Activated T-cell treated with anti-CD3 and anti-CD28 coated beads, Interleukin-2, amount 50 U/mL, for 48 hours (primary cell): ENCODE measurements at places on chromosomes 6 and 20.
A peak's percentile ranks its signal among the peaks of the same experiment; 100 is the strongest.

- DNase-seq, result no peak
These were observed 627.3 kb downstream of the UTRN start for GRCh38 chr6:144912474-144912873.

DNA sequence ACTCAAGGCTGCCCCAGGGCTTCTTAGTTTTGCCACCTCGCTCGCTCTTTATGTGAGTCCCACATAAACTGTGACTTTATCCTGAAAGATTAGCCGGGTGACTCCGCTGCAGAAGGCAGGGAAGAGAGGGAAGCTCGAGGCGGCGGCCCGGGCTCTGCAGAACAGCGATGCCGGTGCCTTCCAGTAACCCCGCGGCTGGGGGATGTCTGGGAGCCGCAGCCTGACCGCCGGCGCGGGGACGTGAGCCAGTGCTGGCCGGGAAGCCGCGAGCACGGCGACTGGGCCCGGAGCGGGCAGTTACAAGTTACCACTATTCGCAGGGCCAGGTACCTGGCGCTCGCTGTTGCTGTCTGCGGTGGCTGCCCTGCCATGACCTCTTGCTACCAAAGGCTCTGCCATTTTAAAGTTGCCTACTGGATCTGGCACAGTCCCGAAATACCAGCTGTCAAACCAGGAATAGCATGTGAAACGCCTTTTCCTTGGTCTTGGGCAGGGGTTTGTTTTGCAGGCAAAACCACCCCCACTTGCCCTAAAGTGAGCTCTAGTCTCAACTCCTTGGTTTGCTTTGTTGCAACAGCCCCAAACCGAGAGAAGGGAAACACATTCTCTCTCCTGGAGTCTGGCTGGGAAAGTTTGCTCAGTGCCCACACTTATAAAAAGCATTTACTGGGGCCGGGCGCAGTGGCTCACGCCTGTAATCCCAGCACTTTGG, 124.0 kb upstream of the SLC2A12 start:
- peak; percentile 34 for DNase-seq

DNA sequence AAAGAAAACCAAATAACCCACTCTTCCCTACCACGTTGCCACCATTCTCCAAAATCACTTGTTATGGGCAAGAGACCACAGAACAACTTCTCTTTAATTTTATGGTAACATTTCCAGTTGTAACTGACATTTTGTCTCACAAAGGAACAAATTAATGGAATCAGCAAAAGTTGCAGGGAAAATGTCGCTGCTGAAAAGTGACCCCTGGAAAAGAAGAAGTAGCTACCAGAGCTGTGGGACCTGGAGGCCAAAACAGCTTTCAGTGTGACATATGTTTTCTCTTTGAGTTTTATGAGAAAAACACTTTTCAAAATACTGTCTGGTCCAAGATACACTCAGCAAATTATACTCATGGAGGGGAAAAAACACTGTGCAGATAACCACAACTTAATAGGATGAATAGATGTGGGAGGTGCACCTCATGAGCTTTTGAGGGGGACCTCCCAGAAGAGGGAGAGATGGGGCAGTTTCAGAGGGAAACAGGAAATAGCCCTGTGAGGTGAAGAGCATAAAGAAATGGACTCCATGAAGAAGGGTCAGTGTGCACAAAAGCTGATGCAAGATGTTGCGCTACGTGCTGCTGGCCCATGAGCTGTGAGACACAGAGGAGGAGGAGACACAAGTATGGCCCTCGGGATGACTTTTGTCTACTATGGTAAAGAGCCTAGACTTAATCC, 87.3 kb downstream of the DTNBP1 start:
- DNase-seq, result no peak

- no peak for DNase-seq
These were observed 97.3 kb downstream of the RCAN2 start for GRCh38 chr6:46393940-46394337.

DNA sequence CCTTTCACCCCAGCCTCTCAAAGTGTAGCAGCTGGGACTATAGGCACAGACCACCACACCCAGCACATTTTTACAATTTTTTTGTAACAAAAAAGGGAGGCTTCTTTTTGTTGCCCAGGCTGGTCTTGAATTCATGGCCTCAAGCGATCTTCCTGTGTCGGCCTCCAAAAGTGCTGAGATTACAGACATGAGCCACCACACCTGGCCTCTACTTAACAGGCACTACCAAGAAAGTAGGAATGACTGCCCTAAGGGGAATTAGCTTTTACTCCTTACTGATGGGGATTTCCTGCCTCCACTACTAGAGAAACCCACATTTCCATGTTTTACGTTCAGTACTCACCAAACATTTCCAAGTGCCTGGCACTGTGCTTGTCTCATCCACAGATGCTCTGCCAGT, 109.6 kb downstream of the CARMIL1 start:
- no peak for DNase-seq

- no peak for DNase-seq
These were observed 48.5 kb downstream of the KIF13A start for GRCh38 chr6:17938901-17939300.

- no peak for DNase-seq
These were observed 531.7 kb downstream of the LMBRD1 start for GRCh38 chr6:69265090-69265489.

DNA sequence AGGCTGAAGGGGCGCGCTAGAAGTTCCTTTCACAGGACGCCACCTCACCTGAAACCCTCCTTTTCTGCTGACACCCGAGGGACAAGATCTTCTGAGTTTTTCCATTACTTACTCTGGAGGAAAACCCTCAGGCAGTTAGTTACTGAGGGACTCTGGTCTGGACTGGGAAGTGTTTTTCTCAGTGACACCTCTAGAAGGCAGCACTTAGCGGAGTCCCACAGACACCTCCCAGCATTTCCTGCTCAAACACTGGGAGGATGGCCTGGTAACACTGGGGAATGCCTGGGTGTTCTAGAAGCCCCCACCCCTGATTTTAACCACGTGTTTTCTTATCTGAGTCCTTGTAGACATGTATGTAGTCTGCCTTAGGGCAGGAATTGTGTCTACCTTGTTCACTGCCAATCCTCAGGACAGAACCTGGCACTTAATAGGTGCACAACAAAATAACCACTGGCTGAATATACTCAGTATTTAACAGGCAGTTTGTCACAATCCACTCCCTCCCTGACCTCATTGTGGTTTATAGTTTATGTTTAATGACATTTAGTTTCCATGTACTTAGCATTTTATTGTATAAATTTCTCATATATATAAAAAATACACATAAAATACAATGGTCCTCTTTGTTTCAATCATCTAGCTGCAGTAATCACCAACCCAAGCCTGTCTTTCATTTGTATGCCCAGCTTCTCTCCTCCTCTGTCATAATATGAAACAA, 4.8 kb downstream of the GSTA3 start:
- DNase-seq, result peak; percentile 27

DNA sequence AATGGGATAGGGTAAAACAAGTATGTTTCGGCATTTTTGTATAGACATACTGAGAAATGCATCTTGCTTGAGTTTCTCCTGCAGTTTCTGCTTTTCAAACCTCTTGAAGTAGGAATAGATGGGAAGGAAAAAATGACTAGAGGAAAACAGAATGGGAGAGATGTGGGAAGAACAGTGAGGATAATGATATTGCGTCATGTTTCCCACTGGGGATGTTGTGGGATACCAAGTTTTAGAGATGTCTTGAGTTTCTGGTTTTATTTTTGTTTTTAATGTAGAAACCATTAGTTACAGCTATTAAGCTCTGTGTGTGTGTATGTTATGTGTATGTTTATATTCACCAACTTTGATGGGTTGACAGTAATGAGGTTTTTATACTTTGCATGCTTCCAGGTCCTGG, 24.6 kb downstream of the POLH start:
- no peak for DNase-seq

DNA sequence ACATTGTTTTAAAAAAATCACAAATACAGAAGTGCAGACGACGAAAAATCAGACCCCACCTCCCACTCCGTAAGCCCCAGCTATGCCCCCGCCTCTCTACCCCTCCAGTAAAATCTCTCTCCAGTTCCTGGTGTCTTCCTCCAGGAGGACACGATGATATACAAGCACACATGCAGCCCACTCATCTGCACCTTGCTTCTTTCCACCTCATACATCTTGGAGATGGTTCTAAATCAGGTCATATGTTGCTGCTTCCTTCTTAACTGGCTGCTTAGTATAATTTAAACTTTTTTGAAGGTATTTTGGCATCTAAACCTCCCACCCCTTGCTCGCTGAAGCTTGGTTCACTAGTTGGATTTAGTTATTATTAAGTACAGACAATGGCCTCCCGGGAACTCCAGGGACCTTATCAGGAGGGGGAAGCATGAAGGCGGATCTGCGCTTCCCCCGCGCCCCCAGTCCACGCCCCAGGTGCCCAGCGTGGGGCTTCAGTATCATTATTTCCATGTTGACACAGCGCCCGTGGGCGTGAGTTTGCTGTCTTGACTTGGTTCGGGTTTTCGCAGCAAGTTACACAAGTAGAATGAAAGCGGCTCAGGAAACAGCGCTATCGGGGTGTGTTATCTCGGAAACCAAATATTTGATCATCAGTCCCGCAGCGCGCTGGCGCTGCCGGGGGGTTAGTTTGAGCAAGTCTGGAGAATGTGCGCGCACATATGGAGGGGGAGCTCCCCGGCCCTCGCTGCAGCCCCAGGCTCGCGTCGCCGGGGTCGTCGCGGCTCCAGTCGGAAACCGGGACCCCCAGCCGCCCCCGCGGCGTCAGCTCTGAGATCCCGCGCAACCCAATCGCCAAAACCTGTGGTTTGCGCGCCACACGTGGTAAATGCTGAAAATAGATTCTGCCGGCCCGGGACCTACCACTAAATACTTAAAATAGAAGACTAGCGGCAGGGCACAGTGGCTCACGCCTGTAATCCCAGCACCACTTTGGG, 2.3 kb downstream of the BMP7 start:
- peak; percentile 48 for DNase-seq

DNA sequence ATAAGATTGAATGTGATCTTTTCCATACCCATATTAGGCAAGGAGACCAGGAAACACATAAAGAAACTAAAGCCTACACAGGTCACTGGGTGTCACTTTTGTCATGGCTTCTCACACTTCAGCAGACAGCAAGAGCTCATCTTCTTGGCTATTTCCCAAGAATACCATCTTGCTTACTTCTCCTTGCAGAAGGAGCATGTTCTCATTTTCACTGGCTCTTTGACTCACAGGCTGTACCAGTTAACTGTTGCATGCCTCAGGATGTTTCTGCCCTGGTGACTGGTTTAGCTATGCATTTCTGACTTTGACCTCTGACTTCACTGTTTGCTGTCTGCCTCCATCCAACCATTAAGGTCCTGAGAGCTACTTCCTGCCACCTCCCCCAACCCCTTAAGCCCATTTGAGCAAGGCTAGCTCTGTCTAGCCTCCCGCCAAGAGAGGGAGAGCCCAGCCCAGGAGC, 40.3 kb upstream of the OGFRL1 start:
- no peak for DNase-seq

DNA sequence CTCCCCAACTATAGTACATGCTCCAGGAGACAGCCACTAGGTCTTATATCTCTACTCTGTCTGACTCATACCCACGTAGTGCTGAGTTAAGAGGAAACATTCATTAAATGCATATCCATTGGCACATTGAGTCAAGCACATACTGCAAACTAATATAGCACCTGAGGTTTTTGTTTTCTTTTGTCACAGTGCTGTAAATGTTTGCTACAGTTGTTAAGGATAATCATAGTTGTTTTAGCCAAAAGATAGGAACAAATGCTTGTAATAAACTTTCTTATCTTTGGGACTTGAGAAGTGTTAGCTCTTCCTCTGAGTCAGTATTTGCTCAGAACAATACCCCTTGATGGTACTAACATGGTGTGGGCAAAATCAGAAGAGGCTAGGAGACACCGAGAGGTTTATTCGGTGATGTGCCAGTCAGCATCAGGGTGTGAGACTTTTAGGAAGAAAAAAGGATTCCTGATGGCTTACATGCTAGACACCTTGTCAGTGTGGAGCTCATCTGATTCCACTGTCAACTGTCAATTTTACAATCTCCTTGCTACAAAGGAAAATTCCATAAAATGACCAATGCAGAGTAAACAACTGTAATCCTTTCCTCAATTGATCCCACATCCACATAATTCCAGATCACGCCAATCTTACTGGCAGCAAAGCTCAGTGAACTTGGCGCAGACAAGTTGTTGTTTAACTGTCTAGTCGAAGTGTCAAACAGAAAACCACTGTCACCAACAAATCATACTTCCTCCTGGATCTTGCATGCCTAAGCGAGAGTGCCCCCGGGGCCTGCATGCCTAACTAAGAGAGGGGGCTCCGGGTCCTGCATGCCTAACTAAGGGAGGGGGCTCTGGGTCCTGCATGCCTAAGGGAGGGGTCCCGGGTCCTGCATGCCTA, 36.1 kb downstream of the ELOVL2 start:
- DNase-seq, result no peak

DNA sequence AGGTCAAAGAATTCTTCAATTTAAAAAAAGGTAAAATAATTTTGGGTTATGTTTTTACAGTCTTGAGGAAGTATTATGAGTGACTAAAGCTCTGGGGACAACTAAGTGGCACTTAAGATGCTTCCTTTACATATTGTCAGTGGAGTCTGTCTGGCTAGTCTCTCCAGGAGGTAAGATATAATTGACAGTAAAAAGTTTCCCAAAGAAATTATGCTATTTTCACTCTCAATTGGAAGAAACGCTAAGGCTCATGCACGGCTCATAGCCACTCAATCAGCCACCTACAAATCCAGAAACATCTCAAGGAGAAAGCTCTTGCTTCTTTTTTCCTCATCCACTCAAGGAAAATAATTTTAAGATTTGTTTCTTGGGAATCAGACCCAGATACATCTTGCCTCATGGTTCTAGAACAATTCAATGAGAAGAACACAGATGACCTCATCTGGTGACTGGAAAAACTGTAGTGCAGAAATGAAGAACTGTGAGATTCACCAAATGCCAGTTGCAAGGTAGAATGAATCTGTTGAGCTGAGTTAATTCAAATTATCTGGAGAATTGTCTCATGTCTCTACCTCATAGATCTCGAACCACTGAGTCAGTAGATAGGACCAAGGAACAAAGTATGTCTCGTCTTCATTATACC, 252.9 kb downstream of the TPBG start:
- no peak for DNase-seq

DNA sequence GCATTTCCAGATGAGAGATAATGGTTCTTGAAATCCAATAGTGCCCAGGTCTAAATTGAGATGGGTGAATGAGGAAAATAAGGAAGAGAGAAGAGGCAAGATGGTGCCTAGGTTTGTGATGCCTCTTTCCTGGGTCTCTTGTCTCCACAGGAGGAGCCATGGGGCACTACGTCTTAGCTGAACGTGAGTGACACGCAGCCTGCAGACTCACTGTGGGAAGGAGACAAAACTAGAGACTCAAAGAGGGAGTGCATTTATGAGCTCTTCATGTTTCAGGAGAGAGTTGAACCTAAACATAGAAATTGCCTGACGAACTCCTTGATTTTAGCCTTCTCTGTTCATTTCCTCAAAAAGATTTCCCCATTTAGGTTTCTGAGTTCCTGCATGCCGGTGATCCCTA, 6.8 kb downstream of the HFE start:
- DNase-seq, result no peak

DNA sequence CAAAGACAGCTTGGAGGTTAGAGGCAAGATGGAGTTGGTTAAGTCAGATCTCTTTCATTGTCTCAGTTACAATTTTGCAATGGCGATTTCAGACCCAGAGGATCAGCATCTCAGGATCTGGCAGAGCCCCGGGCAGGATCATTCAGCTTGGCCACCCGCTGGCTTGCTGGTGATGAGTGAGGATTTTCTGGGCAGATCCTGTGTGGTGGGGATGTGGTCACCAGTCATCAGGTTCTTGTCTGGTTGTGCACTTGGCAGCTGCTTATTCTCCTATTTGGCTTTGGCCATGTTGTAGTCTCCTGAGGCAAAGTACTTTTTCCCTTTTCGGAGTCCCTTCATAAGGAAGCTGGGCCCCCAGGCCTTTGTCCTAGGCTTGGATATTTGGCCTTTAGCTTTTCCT, 953.9 kb downstream of the KIF16B start:
- no peak for DNase-seq
